ENCODE measurements at places on chromosomes 16 and 17. TPM values are rescaled to one million over a fixed set of nuclear protein-coding genes. Genes with fewer than 3 reads are reported as not detected.

Gene NEUROD2
- total RNA-seq: 0.25 TPM

Gene ADAM11
- 2.5 TPM for total RNA-seq

Gene IRX5
- total RNA-seq: 47.0 TPM

Gene LRRC75A
- total RNA-seq: 1.6 TPM

Gene ITGA3
- total RNA-seq: 99.7 TPM

Gene CDRT15
- not detected for total RNA-seq

Gene ITGA2B
- total RNA-seq: not detected

- DNase-seq: no peak
Observed at GRCh38 chr16:71499775-71500364, 10.7 kb upstream of the ZNF19 start.

- no peak for DNase-seq
Observed at GRCh38 chr16:80176114-80176513, 364.7 kb upstream of the DYNLRB2 start.

DNA sequence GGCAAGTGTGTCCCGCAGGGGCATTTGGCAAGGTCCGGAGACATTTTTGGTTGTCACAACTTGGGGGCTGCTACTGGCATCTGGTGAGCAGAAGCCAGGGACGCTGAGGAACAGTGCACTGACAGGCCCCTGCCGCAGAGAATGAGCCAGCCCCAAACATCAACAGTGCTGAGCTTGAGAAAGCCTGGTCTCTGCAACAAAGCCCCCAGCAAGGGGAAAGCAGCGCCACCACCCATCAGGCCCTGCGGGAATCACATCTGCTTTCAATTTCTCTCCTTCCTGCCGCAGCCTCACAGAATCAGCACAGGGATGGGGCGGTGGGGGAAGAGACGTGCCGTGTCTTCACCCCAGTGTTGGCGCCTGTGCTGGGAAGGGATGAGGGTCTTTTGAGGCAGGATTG is 14.8 kb upstream of the PRPSAP1 start:
- no peak for DNase-seq

DNA sequence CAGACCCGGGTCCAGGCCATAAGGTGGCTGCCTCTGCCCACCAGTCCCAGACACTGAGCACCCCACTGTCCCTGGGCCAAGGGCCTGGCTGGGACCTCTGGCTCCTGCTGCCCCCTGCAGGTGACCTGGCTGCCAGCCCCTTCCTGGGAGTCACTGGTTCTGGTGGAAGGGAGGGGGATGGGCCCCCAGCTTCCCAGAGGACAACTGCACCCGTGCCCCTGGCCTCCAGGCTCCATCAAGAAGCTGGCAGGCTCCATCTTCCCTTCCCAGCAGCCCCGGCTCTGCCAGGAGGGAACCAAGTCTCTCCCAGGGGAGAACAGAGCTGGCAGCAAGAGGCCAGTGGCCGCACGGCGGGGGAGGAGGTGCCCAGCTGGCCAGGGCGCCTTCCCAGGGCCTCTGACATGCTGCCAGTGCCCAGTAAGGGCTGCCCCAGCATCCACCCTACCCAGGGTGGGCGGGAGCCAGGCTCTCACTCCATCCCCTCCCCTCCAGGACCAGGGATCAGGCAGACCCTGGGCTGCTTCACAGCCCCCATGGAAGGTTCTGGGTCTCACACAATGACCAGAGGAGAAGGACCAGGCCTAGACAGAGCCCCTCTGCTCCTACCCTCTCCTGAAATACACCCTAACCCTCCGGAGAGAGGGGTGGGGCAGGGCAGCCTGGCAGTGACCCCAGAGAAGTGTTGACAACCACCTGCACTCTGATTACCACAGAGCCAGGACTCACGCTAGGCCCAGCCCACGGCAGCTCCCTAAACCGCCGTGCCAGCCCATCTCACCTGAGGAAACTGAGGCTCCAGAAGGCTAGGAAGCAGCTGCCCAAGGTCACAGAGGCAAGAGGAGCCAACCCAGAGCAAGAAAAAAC is 3.6 kb downstream of the CLUH start:
- DNase-seq: no peak

- no peak for DNase-seq
Observed at GRCh38 chr17:6559753-6560215, 3.4 kb upstream of the PITPNM3 start.

- no peak for DNase-seq
Observed at GRCh38 chr17:66381701-66382362, 79.4 kb downstream of the PRKCA start.

- DNase-seq: no peak
Observed at GRCh38 chr17:79501910-79502309, 108.9 kb downstream of the RBFOX3 start.

DNA sequence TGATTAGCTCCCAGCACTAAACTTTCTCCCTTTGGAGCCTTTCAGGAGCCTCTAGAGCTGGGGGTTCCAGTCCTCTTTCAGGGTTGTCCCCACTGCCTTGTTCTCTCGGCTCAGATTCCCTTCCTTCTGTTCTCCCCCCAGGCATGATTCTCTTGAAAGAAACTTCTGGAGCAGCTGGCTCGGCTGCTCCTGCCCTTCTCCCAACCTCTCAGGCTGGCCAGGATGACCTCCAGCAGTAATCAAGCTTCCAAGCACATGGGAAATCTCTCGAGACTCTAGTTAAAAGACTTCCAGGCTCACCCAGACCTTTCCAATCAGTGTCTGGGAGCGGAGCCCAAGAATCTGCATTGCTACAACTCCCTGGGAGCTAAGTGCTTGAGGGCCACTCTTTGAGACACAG is 3.6 kb downstream of the SDK2 start:
- no peak for DNase-seq

DNA sequence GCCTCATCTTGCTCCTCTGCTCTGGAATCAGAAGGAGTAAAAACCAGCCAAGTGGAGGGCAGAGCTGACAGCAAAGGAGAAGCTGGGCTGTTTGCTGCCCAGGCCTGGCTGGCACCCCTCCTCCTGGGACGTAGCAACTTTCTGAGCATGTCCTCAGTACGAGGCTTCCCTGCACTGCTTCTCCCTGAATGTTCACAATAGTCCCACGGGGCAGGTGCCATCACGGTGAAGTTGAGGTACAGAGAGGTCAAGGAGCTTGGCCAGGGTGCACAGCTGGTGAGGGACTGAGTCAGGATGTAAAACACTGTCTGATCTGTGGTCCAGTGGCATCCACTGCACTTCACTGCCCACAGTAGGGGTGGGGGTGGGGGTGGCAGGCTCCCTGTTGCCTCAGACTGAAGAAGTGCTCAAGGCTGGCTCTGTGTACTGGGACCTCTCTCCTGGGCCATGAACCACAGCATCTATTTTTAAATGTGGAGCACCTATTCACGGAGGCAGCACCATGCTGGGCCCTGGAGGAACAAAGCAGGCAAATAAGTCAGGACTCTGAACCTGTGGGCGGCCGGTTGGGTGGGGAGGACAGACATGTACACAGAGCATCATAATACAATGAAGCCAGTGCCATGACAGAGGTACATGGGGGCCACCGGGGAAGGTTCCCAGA is 369.5 kb downstream of the SEC14L1 start:
- DNase-seq: no peak

GRCh38 chr17:31289790-31290189 is 7.2 kb downstream of the OMG start:
- no peak for DNase-seq

DNA sequence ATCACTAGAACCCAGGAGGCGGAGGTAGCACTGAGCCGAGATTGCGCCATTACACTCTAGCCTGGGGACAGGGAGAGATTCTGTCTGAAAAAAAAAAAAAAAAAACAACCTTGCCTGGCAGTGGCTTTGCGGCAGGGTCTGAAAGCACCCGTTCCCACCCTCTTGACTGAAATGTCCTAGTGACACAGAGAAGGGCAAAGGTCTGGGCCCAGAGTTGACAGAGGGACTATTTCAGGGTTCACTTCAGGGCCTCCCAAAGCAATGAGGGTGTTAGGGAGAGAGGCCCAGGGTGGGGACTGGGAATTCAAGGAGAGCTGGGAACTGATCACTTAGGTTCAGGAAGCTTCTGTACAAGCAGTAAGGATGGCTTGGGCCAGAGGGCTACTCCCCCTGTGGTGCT is 13.8 kb upstream of the CDRT15L2 start:
- no peak for DNase-seq

GRCh38 chr16:66901626-66902025 is 17.1 kb downstream of the CDH16 start:
- DNase-seq: no peak

- DNase-seq: no peak
Observed at GRCh38 chr17:57135026-57135788, 50.2 kb downstream of the AKAP1 start.
